ENCODE measurements at places on chromosomes 7 and 10. TPM values are rescaled to one million over a fixed set of nuclear protein-coding genes. Genes with fewer than 3 reads are reported as not detected.

GRCh38 chr7:93890041-93890463 lies 501 bp downstream of the TFPI2 start:
- no peak for DNase-seq

GRCh38 chr10:1049425-1049958 lies 573 bp upstream of the IDI1 start:
- DNase-seq: no peak

- no peak for DNase-seq
Measured at GRCh38 chr7:139696552-139696951, 81.2 kb downstream of the HIPK2 start.

DNA sequence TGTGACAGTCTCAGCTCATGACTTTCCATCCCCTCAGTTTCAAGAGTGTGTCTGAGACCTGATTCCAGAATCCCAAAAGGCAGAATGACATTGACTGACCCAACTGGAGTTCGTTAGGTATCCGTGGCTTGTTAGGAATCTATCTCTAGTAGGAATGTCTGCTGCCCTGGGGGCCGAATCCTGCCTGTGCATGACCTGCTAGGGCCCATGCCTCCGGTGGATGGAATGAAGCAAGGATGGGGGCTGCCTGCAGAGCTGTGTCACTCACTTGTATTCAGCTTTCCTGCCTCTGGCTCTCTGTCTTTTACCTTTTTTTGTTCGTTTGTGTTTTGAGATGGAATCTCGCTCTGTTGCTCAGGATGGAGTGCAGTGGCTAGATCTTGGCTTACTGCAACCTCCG lies 129.5 kb downstream of the SDK1 start:
- no peak for DNase-seq

DNA sequence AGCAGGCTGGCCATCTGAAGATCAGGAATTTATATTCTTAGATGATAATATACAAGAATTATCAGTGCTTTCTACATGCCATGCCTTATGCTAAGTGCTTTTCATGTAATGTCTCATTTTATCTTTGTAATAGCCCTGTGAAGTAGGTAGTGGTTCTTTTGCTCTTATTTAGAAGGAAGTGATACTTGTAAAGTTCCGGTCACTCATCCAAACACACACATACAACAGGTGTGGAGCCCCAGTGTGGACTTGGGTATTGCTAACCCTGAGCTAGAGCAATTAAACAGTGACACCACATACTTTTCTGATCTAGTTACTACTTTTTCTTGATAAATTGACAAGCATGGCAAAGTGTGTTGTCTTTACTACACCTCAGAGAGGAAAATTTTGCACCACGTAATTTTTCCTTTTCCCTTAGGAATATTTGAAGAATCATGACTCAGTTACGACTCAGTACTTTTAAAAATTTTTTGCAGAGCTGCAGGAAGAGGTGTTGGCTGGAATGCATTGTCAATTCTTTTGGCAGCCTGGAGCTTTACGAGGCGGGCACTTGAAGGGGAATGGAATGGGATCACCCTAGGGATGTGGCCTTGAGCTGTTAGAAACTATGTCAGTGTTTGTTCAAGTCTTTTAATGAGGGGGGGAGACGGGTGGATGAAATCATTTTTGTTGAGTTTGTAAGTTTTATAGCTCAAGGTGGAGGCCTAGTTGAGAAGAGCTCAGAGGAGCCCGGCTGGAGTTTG lies 212.5 kb upstream of the CELF2 start:
- DNase-seq: no peak

GRCh38 chr7:92425311-92425947 lies 21.9 kb upstream of the GATAD1 start:
- no peak for DNase-seq

- no peak for DNase-seq
Measured at GRCh38 chr7:47453093-47454061, 128.5 kb downstream of the TNS3 start.

DNA sequence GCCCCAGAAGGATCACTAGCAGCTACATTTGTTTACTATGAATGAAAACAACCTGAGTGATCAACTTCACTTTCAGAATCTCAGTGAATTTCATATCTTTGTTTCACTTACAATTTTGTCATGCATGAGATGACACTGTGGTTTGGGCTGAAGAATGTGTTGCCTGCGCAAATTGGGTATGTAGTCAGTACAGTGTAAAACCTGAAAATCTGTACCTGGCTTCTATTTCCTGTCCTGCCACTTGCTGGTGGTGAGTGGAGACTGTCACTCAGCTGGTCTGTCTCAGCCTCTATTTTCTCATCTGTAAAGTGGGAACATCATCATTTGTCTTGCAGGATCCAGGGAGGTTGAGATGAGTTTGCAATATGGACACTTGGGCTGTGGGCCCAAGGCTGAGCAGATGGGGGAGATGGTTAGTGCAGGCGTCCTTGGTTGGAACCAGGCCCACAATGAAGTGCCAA lies 118.0 kb downstream of the WDFY4 start:
- no peak for DNase-seq

DNA sequence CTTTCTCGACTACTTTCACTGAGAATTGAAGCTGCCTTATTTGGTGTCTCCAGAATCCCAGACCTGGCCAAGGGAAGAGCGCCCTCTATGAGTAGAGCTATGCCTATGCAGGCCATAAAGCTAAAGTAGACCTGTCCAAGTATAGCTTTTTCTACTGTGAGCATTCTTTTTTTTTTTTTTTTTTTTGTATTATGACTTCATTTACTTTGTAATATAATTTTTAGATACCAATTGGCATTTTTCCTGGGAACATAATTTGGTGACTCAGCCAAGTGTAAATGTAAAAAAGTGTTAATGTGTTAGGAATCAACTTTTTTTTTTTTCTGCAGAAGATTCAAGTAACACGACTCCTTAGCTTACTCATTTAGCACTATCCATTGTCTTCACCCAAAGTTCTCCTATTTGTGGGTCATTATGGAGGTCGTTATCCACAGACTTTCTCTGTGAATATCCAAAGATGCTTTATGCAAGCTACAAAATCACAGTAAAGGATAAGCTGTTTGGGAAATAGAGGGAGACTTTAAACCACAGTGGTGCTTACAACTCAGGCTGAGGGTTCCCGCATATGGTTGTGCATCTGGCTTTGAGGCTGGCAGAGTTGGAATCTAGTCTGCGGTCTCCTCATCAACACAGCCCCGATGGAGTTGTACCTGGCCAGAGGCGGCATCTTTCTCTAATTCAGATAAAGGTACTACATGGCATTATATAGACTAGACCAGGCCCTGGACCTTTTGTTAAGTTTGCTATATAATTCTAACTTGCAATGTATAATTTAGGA lies 1040.2 kb upstream of the SORCS1 start:
- no peak for DNase-seq

DNA sequence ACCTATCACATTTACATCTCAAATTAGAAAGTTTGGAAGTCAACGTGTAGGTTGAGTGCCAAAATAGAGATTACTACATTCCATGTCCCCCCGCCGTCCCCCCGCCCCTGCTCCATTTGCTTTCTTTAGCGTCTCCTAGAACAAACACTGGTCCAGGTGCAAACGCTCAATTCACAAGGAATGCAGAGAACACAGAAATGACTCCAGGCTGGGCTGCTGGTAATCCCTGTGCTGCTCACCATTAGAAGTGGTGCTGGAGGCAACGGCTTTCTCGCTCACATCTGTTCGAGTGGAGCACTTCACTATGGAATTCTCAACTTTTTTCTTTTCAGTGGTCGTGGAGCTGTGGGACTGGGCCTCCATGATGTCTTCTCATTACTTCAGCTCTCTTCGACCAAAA lies 14.1 kb downstream of the GLI3 start:
- DNase-seq: no peak

- DNase-seq: no peak
Measured at GRCh38 chr10:121684276-121684675, 86.0 kb upstream of the FGFR2 start.

- no peak for DNase-seq
Measured at GRCh38 chr10:107118866-107119265, 45.6 kb downstream of the SORCS1 start.

DNA sequence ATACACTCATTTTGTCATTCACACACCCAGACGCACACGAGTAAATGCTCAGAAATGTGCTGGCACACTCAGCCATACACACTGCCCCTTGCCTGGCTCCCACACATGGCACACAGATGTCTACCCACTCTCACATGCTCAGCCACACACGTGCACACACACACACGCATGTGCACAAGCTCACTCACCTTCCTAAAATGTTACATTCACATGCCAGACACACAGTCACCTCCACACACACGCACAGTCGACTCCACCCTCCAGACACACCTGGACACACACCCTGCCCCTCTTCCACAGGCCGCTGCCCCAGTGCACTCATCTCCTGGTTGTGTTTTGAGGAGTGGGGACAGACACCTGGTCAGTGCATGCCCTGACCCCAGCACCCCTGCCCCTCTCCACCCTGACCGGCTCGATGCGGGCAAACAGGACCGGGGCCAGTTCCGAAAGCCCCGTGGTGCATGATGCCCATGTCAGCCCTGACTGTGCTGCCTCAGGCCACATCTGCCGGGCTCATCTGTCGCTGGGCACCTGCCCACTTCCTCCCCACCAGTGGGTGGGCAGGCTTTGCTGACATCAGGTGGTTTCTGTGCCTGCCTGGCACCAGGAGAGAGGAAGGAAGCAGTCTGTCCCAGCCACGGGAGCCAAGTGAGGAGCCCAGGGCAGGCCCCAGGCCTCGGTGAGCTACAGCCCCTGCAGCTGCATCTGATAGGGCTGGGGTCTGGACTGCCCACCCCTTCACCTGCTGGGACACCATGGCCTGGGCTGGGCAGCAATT lies 84.9 kb upstream of the ZNF716 start:
- DNase-seq: no peak

DNA sequence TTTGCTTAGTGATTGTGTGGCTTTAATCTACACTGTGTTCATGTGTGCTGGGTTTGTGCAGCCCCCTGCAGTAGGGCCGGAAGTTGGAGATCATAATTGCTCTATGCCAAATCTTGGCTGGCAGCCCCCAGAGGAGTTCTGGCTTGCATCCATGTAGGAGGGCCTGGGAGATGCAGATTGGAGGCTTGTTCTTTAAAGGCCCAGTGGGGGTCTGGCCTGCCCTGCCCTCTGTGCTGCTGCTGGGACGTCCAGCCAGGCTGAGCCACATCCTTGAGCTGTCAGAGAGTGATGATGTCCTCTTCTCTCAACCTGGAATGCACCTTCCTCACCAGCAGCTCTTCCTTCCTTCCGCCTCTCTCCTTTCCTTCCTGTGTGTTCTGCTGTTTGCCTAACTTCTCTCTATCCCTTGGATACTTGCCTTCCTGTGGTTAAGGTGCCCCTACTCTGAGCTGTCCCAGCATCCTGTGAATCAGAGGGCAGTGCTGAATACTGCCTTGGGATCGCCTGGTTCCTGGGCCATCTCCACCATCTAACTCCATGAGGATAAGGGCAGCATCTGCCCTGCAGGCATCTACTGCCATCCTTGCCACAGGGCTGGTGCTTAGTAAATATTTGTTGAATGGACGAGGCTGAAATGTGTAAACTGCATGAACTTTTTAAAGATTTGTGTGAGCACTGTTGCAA lies 30.2 kb downstream of the DOCK1 start:
- no peak for DNase-seq

DNA sequence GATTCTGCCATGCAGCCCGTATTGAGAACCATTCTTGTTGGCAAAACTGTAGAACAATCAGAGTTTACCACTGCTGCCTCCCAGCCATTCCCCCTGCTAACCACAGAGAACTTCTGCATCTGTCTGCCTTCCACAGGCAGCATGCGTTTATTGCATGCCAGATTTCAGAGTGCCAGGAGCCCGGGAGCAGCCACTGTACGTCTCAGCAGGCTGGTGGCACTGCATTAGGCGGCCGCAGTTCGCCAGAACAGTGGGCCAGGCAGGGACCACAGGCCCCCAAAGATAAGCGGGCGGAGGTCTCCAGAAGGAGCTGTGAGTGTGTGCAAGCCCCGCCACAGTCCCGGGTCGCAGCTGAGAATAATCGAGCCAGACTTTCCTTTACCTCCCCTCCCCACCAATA lies 31.8 kb downstream of the ZNF467 start:
- DNase-seq: no peak

- no peak for DNase-seq
Measured at GRCh38 chr7:87528730-87529129, 53.2 kb upstream of the ABCB4 start.

DNA sequence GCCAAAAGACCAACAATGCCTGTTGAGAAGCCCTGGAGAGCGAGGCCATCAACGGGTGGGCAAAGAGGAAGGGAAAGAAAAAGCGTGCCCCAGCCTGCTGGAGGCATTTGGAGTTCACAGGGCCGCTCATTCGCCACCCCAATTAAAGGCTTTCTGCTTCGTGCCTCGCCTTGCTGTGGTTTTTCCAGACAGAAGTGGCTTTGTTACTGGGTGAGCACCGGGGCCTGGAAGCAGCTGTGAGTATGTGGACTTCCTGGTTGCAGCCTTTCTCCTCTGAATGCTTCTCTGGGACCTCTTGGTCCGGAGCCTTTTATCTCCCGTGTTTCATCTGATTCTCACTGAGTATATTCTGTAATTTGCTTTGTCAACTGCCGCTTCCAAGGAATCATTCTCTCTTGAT lies 118.1 kb upstream of the EGR2 start:
- DNase-seq: no peak

DNA sequence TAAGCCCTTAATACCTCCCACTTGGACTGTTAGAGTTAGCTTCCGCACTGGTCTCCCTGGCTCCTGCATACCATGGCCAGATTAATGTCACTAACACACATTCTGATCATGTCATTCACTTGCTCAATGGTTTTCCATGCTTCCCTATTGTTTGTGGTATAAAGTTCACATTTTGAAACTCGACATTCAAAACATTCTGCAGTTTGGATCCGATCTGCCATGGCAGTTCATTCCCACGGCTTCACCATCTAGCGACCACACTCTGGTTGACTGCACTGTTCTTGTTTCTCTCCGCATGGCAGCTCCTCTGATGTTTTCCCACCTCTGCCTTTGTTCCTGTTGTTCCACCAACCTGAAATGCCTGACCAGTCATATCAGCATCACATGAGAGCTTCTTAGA lies 87.4 kb upstream of the WAC start:
- no peak for DNase-seq

DNA sequence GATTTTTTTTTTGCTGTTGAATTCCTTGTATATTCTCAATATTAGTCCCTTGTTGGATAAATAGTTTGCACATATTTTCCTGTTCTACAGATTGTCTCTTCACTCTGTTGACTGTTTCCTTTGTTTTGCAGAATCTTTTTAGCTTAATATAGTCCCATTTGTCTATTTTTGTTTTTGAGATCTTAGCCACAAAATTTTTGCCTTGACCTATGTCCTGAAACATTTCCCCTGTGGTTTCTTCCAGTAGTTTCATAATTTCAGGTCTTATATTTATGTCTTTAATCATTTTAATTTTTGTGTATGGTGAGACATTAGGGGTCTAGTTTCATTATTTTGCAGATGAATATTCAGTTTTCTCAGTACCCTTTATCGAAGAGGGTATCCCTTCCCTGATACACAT lies 92.7 kb downstream of the LANCL2 start:
- DNase-seq: no peak

The SFRP4 gene
- 15.0 TPM for total RNA-seq

The TLX1 gene
- total RNA-seq: not detected

The BTBD16 gene
- not detected for total RNA-seq

The NRBF2 gene
- 12.0 TPM for total RNA-seq

The MINPP1 gene
- total RNA-seq: 7.3 TPM

The FAM24B gene
- total RNA-seq: 0.43 TPM

The PTPN12 gene
- 41.6 TPM for total RNA-seq

The CPN1 gene
- total RNA-seq: not detected

The MAT1A gene
- total RNA-seq: 0.11 TPM

The PNLIPRP1 gene
- total RNA-seq: not detected

The PRR15 gene
- total RNA-seq: 0.40 TPM

The ITIH2 gene
- total RNA-seq: not detected

The GRB10 gene
- total RNA-seq: 51.8 TPM

The CPA2 gene
- not detected for total RNA-seq

The INSYN2A gene
- 0.19 TPM for total RNA-seq

The GLCCI1 gene
- total RNA-seq: 5.1 TPM

The SUGCT gene
- total RNA-seq: 3.1 TPM

The AGR3 gene
- not detected for total RNA-seq

Measured in cardiac septum (tissue), 1 donor.